Stimulated activated CD4-positive, alpha-beta T cell treated with anti-CD3 and anti-CD28 coated beads, TNF-alpha, amount 100 ng/mL, for 48 hours (primary cell): ENCODE measurements at places on chromosomes 12 and 14.

DNA sequence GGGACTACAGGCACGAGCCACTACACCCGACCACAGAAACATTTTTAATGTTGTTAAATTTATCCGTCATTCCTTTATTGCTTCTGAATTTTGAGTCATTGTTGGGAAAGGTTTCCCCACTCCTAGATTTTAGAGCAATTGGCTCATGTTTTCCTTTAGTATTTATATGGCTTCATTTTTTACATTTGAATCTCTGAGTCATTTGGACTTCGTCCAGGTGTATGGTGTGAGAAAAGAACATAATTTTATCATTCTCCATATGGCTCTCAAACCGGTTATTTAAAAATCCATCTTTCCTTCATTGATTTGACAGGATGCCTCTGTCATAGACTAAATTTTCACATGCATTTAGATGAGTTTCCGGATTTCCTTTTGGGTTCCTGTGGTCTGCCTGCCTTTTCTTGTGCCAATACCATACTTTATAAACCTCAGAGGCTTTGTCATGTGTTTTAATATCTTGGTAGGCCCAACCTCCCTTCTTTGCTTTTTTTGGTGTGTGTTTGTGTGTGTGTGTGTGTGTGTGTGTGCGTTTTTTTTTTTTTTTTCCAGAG, 30.9 kb downstream of the LRTM2 start:
- DNase-seq, result no peak

DNA sequence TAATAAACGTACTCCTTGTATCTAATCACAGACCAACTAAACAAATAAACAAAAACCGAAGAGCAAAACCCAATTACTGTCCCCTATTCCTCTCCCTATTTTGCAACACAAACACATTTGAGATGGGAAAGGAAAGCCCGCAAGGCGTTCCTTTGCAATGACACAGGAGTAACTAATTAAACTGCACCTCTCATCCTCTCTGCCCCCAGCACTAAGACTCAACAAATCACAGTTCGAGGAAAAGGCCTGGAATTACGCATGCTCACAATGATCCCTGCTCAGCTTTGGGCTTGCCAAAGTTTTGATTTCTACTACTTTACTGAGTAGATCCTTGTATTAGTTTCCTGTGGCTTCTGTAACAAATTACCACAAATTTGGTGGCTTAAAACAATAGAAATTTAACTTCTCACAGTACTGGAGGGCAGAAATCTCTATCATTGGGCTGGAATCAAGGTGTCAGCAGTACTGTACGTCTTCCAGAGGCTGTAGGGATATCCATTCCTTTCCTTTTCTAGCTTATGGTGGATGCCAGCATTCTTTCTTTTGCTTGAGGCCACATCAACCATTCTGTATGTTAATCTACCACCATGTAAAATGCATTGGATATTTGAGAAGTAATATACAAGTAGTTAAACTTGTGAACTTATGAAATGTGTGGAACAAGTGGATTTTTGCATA, 123.0 kb downstream of the NAV3 start:
- DNase-seq, result no peak

GRCh38 chr12:121801595-121802484, 2.0 kb upstream of the SETD1B start:
- no peak for DNase-seq

DNA sequence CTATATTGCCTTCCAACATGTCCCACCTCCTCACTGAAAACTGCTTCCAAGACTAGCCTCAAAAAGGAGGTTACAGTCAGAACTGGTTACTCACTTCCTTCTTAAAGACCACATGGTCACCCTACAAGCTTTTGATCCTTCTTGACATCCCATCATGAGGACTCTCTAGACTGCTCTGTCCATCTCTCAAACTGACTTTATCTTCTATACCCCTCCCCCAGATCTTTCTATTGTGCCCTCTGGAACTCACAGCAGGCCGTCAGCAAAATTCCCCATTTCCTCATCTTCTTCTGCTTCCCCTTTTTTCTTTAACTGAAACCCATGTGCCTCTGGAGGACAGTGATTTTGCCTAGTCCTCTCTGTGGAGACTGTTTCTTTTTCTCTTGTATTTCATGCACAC, 18.1 kb upstream of the IGF1 start:
- DNase-seq, result no peak

DNA sequence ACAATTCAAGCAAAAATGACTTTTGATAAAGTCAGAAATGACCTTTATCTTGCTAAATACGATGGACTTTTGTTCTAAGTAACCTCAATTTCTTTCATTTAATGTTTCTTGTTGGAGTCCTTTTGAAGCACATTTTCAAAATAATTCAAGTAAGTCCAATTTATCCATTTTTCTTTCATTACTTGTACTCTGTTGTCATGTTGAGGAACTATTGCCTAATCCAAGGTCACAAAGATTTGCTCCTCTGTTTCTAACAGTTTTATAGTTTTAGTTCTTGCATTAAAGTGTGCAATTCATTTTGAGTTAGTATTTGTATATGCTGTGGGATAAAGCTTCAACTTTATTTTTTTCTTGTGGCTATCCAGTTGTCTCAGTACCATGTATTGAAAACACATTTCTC, 66.7 kb downstream of the CCER1 start:
- no peak for DNase-seq

GRCh38 chr12:12648951-12649650, 37.4 kb downstream of the CREBL2 start:
- DNase-seq, result no peak

GRCh38 chr14:97798176-97798575, 1001.0 kb downstream of the VRK1 start:
- no peak for DNase-seq

DNA sequence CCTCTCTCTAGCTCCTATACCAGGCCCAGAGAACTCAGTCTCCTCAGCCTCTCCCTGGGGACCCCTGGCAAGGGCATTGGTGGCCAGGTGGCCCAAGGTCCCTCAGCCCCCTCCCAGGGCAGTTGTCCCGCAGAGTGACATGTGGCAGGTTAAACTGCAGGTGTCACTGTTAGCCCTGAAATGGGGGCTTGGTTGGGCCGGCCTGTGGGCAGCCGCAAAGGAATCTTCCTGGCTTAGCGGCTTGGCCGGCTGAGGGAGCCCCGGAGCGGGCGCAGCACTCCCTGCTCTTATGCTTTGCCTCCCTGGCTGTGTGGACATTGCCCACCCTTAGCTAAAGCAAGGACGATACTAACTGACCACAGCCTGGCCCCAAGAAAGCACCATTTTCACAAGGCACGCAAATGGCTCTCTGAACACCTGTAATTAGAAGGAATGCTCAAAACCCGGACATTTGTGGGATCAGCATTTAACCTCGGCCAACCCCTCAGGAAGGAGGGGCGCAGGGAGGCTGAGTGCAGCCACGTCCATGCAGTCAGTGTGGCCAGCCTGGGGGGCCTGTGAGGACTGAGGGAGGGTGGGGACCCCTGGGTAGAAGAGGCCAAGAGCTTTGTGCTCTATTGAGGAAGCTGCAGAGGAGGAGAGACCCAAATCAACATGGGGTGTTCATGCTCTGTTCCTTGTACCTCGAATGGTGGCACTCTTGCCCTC, 82.2 kb downstream of the PAPOLA start:
- no peak for DNase-seq

GRCh38 chr12:30754750-30755394, at the start of gene CAPRIN2:
CAPRIN2 (minus strand) TSS chr12:30754951; CDS start chr12:30753520, 1,431 bp downstream.
- peak; percentile 86 for DNase-seq

DNA sequence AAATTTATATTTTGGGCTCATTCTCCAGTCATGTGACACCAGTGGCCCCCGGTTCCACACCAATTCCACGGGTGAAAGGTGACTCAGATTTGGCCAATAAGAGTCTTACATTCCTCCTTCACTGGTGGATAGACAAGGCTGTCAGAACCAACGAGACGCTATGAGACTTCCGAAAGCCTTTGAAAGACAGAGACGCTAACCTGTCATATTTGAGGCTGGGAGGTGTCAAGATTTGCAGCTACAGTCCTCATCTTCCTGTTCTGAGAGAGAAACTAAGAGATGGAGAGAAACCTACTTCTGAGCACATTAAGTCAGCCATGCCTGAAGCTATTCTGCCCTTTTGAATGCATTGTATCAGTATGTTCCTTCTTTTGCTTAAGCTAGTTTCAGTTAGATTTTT, 171.2 kb downstream of the FLRT2 start:
- DNase-seq, result no peak

DNA sequence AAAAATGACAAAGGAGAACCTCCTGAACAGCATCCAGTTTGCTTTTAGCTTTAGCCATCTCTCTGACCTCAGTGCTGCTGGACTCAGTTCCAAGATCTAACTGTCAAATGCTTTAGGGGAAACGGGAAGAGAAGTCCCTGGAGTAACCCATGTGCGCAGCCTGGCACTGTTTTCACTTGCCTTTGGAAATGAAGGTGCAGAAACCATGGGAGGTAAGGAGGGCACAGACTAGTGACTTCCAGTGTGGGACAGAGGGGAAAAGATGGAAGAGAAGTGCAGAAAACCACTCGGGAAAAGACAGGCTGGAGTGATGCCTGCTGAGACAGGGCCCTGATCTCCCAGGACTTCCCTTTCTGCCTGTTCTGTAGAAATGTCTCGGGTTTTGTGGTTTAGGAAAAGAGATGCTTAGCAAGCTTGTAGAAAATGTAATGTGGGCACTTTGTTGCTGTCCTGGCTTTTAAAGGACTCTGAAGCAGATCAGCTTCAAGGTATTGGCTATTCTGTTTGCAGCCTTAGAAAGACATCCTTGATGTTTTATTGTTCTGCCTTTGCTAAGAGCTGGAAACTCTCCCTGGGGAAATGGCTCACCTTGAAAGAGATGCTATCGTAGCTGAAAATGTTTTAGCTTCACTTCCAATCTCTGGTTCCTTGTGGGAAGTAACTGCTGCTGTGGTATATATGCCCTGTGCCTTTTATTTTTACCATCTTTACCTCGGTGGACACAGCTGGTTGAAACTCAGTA, 124.6 kb upstream of the HIF1A start:
- no peak for DNase-seq

DNA sequence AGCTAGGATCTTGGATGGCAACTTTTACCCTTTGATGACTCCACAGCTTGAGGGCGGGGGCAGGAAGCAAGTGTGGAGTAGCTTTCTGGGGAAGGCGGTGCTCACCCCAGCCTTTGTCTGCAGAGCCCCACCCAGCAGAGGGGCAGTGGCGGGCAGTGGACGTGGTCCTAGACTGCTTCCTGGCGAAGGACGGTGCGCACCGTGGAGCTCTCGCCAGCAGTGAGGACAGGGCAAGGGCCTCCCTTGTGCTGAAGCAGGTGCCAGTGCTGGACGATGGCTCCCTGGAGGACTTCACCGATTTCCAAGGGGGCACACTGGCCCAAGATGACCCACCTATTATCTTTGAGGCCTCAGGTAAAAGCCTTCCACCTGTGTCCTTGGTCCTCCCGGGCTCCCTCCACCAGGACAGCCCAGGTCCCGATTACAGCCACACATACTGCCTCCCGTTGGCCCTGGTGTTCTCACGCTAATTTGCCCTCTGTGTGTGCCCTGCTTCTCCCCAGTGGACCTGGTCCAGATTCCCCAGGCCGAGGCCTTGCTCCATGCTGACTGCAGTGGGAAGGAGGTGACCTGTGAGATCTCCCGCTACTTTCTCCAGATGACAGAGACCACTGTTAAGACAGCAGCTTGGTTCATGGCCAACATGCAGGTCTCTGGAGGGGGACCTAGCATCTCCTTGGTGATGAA, 1.2 kb downstream of the TAPBPL start:
- no peak for DNase-seq

DNA sequence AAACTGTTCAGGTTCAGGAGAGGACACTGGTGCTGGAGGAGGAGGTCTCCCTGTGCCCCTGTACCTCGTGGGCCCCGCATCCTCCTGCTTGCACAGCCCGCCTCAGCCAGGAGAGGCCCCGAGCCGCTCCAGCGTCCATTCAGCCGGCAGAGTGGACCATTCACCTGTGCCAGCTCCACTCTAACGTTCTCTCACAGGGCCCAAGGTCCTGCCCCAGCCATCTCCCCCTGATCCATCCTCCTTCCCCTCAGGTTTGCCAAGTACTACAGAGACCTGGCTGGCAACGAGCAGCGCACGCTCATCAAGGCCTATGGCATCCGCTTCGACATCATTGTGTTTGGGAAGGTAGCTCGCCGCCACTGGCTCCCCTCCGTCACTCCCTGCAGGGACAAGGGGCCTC, 22.2 kb downstream of the P2RX4 start:
- DNase-seq, result no peak
